ENCODE measurements at places on chromosomes 2 and 18.

DNA sequence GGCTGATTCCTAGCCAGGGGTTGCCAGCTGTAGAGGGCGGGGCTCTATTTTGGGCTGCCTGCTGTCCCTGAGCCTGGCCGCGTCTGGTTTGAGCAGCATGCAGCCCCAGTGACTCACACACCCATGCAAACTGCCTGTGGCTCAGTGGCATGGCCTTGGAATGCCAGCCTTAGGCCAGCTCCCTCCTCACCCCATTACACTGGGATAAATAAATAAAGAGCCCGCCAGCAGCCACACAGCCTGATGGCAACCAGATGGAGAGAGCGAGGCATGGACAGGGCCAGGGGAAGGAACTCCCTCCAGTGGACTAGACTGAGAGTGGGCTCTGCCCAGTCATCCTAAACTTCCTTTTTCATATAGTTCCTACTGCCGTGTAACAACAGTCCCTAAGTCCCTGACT, 18.3 kb downstream of the NHEJ1 start:
- DNase-seq, result no peak

DNA sequence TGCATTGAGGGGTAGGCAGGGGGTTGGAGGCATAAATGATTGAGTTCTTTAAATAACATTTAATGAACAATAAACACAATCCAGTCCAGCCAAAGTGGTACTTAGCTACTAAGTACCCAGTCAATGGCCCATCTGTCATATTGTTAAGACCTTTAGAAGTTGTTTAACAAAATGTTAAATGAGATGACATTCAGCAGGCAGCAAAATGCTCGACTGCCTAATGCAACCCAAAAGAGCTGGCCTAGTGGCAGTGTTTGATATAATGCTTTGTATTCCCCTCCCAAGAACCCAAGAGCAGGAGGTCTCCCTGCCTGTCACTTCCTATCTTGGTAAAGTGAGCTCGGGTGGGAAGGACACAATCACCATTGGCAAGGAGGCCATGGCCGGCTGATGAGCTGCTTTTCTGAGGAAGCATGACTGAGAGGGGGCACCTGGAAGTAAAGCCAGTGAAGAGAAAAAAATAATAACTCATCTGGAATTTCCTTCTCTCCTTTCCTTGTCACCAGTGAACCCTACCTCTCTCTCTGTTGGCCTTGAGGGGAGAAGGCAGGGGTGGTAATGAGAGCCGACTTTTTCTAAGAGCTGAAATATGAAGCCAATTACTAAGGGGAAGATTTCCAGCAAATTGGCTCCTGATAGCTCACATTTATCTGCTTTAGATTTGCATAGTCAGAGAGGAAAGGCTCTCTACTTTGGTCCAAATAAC, 140.6 kb downstream of the C1D start:
- no peak for DNase-seq

DNA sequence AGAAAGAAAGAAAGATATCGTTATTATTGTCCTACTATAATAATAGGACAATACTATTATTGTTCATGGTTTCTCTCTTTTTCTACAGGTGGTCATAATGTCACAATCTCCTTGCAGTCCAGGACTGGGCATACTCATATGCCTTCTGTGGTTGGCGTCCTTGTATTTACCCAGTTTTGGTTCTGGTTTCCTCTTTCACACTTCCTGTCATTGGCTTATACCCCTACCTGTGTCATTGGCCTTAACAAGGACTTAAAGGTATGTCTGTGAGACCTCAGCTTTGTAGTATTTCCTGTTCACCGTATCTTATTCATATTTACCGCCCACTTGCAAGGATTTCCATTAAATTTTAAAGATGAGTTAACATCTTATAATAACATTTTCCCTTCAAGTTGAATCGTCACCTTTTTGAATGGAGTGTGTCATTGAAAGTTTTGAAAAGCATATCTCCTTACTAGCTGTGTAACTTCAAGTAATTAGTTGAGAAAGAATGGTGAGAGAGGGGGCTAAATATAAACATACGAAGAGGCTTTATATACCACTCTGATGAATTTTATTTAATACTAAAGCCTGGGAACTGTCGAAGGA, 36.5 kb upstream of the HTR2B start:
- DNase-seq, result no peak

GRCh38 chr2:46142546-46143428, 154.4 kb upstream of the EPAS1 start:
- DNase-seq, result no peak

- DNase-seq, result no peak
Observed at GRCh38 chr2:240433973-240434727, 1.3 kb upstream of the GPC1 start.

DNA sequence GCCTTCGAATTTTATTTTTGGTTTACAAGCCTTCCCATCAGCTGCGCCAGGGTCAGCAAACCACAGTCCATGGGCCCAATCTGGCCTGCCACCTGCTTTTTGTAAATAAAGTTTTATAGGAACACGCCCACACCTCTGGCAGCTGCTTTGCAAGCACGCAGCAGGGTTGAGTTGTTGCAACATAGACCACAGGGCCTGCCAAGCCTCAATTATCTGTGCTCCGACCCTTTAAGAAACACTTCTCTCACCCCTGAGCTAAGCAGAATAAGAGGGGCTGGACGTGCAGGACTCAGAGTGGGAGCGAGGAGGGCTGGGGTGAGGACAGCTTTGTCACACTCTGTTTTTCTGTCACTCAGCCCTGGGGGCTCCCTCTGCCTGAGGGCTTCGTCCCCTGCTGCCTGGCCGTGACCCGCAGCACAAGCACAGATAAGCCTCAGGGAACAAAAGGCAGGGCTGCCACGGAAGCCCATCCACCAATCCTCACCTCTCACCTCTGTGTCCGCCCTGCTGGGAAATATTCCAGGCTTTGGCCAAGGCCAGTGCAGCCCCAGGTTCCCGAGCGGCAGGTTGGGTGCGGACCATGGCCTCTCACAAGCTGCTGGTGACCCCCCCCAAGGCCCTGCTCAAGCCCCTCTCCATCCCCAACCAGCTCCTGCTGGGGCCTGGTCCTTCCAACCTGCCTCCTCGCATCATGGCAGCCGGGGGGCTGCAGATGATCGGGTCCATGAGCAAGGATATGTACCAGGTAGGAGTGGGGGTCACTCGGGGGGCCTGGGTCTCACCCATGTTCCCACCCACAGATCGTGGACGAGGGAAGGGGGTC, at the start of gene AGXT:
AGXT (plus strand) TSS at position 539 of the 823 bp plus-strand sequence; CDS start at position 581, 42 bp downstream.
- DNase-seq, result no peak

DNA sequence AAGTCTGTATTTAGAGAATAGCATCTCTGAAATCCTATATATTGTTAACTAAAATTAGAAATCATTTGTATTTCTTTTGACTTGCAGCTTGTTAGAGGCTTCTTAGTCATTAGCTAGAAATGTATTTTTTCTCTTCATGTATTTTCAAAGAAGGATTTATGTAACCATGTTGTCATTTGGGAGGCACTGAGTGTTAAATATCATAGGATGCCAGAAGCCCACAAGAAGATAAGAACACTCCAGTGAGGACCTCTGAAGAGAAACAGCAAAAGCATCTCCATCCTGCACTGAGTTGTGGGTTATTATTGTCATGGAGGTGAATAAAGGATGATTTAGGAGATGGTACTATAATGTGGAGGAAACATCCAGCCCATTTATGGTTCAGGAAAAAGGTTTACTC, 93.5 kb downstream of the UBE2E3 start:
- no peak for DNase-seq

GRCh38 chr2:84217456-84217855, 241.6 kb downstream of the SUCLG1 start:
- DNase-seq, result no peak

- no peak for DNase-seq
Observed at GRCh38 chr18:39276764-39277163, 1711.2 kb upstream of the CELF4 start.

DNA sequence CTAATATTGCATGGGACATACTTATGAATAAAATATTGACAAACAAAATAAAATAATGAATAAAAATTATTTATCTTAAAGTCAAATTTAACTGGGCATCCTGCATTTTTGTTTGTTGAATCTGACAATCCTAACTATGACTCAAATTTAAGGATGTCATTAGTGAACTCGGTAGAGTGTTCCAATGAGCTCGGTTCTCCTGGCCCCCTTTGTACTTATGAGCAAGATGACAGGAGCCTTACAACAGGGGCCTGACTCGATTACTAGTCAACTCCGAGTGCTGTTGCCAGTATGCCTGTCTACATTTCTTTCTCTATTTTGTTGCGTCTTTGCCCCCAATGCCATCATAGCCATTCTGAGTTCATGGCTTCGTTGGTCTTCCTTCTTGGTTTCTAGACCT, 40.3 kb downstream of the HRH4 start:
- no peak for DNase-seq

DNA sequence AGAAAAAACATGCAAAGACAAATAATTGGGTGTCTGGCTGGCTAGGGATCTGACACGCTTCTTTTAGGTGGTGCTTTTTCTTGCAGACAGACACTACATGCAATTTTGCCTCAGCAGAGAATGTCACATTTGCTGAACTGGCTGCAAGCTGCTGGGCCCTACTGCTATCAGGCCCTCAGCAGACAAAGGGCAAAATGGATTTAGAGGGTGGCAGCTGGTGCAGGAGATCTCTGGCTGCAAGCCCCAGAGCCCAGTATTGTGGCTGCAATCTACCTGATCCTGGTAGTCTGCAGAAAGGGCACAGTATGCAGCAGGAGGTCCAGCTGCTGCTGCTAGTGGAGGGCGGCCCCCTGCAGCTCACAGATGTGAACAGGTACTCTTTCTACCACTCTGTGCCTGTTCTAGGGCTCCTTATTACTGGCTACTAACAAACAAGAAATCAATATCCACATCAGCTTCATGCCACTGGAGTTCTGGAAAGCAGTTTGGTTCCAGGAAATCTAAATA, 796.7 kb upstream of the CELF4 start:
- DNase-seq, result no peak

- DNase-seq, result no peak
Observed at GRCh38 chr2:32688541-32688940, 60.7 kb downstream of the TTC27 start.

GRCh38 chr18:77572537-77572936, 322.9 kb downstream of the GALR1 start:
- no peak for DNase-seq

DNA sequence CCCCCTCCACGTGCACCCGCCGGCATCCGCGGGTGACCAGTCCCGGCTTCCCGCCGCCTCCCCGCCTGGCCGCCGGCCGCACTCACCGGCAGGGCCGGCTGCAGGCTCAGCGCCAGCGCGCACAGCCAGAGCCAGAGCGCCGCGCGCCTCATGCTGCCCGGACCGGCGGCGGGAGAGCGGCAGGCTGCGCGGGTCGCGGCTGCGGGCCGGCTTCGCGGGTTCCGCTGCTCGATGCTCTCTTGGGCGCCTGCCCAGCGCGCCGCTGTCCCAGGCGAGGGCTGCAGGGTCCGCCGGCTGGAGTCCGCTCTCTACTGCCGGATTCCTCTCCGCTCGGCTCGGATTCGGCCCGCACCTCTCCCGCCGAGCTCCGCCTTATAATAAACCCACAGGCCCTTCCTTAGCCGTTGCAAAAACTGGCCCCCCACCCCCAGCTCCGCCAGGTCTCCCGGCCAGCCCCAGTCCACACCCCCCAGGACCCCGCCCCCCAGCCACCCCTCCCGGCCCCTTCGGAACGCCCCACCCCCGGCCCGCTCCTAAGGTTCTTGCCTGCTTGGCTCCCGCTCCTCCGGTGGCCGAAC, at the start of gene SDC1:
SDC1 (minus strand) TSS at position 415 of the 578 bp plus-strand sequence; CDS start at position 152, 263 bp downstream.
- DNase-seq, result no peak

Measured in hypothalamus (tissue), 51 donors.